Gastroesophageal sphincter (tissue), 4 donors: ENCODE measurements at places on chromosomes 1 and 21.

- no peak for ATAC-seq
These were observed 148.7 kb downstream of the MAST2 start for GRCh38 chr1:45952072-45952471.

GRCh38 chr1:183685112-183685713 is 32.1 kb upstream of the APOBEC4 start:
- ATAC-seq = no peak

GRCh38 chr1:103218821-103219220 is 110.5 kb upstream of the COL11A1 start:
- no peak for ATAC-seq

DNA sequence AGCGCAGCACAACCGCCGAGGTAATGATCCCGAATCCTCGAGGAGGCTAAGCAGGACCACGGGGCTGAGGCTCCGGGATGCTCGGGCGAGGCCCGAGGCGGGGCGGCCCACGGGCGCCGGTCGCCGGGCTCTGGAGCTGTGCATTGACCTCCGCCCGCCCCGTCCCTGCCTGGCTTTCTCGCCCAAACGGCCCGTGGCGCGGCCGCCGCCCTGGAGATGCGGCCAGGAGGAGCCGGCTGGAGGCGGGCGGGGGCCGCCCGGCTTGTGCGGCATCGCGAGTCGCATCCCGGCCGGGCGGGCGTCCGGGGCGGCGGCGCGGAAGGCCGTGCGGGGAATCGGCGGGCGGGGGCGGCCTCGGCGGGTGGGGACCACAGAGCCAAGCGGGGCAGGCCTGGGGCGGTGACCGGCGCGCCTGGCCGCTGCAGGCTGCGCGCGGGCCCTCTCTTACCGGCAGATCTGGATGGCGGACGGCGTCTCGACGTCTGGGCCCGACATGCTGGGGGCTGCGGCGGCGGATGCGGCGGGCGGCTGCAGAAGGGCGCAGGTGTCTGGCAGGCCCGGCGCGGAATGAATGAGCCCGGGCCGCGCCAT is 663 bp downstream of the ACOT7 start:
- ATAC-seq = peak; percentile 23

DNA sequence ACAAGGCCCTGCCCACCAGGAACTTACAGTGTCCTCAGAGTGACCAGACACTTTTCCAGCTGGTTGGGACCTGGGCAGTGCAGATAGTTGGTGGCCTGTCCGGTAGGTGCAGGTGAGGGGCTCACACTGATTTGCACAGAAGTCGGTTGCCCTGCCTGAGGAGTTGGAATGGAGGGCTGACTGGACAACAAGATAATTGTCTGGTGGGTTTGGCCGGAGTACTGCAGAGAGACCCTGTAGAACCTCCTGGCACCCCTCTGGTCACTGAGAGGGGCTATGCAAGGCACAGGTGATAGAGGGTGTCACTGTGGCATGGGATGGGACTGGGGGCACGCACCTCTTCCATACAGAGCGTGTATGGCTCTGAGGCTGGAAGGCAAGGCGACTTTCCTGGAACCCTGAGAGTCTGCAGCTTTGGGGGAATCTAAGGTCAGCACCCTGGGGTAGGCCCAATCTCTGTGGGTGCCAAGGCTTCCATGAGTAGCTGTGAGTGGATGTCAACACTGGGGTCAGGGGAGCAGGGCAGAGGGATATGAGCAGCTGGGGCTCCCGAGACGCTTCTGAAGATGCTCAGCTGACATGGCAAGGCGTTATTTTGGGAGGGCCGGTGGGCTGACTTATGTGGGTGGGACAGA is 7.6 kb upstream of the PLA2G2D start:
- no peak for ATAC-seq

GRCh38 chr1:91054780-91055481 is 33.1 kb upstream of the ZNF644 start:
- no peak for ATAC-seq
